ENCODE measurements at places on chromosomes 4 and X. TPM values are rescaled to one million over a fixed set of nuclear protein-coding genes. Genes with fewer than 3 reads are reported as not detected.

DNA sequence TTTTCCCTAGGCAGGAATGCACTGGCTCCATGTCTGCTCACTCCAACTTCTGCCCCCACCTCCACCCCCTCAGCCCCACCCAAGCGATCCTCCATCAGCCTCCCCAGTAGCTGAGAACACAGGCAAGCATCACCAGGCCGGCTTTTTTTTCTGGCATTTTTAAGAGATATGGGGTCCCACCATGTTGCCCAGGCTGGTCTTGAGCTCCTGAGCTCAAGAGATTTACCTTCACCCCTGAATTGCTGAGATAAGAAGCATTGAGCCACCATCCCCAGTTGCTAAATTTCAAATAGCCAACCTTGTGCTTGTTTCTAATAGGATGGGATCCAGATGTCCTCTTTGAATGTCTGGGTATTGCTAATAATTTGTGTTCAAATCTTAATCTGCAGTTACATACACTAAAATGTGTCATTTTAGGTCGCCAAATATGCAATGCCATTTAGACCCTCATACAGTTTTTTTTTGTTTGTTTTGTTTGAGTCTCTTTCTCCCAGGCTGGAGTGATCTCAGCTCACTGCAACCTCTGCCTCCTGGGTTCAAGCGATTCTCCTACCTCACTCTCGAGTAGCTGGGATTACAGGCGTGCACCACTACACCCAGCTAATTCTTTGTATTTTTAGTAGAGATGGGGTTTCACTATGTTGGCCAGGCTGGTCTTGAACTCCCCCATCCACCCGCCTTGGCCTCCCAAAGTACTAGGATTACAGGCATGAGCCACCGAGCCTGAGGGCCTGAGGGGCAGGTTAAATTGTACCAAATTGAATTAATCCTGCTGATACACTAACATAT, 8.8 kb downstream of the LARP7 start:
- DNase-seq: no peak

DNA sequence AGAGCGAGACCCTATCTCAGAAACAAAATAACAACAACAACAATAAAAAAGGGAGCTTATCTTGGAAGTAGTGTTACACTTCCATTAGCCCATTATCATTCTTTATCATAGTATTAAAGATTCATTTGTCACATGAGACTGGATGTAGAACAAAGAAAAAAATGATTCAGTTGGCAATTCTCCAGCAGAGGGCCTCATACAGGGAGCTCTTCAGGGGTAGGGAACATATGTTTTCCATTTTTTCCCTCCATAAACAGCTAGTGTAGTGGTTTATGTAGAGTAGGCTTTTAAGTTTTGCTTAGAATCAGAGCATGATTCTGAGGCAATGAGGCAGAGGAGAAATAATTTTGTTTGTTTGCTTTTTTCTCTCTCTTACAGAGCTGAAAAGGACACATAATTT, 5.8 kb downstream of the CPE start:
- no peak for DNase-seq

GRCh38 chrX:63764946-63765345, 20.1 kb downstream of the ARHGEF9 start:
- no peak for DNase-seq

The ABLIM2 gene
- total RNA-seq: 7.1 TPM

DNA sequence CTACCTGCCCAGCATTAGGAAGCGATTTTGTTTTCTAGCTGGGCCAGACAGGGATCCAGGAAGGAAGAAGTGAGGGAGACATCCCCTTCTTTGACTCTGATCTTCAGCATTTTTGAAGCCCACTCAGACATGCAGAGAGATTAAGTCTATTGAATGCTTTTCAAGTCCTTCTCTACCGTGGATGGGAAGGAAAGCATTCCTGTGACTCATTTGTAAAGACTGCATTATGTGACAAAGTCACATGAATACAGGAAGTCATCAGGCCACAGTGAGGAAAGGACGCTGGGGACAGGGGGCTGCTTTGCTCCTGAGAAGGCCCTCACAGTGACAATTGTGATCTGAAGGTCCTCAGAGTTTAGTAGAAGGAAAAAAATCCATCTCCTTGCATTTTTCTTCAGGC, 67.4 kb upstream of the GBA3 start:
- DNase-seq: no peak

All from sigmoid colon (tissue), 7 donors.